Activated CD4-positive, alpha-beta T cell treated with anti-CD3 and anti-CD28 coated beads, Interleukin-2, amount 10 ng/mL, durations not matched to agents 7 days and 5 days (primary cell): ENCODE measurements at places on chromosomes 11 and 22.

DNA sequence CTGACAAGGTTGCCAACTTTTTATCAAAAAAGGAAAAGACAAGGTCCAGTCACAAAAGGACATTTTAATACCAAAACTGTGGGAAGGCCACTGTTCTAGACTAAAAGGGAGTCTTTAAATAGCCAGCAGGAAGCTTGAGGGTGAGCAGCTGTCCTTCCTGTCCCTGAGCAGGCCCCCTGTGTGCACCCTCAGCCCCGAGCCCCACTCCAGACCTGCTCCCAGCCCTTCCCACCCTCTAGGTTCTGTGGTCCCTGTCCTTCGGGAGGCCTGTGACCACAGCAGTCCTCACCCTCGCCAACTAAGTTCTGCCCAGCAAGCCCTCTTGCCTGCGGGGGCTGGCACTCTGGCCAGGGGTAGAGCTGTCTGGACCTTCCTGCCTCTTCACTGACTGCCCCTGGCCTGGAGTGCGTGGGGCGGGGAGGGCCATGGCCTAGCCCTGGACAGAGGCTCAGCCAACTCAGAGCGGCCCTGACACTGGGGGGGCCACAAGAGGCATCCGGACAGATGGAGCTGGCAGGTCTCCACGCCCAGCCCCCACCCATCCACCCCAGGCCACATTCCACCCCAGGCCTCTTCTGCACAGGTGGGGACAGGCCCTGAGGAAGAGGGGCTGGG lies 1.6 kb upstream of the PLXNB2 start:
- DNase-seq: no peak

DNA sequence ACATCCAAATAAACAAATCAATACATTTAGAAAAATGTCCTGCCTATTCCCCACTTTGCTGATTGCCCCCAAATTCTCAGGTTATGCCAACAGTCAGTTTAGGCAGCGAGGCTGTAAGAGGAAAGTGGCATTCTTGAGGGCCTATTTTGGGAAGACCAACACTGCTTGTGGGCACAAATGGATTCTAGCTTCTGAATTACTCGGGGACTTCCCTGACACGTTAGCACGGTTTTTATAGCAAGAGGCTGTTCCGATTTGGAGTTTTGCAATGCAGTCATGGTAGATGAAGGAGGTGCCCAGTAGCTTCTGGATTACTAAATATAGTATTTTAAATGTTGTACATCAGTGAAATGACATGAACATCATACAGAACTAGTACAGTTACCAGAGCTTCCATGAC lies 13.1 kb downstream of the RCN1 start:
- no peak for DNase-seq

GRCh38 chr11:32186118-32186517 lies 95.2 kb downstream of the RCN1 start:
- DNase-seq: no peak

DNA sequence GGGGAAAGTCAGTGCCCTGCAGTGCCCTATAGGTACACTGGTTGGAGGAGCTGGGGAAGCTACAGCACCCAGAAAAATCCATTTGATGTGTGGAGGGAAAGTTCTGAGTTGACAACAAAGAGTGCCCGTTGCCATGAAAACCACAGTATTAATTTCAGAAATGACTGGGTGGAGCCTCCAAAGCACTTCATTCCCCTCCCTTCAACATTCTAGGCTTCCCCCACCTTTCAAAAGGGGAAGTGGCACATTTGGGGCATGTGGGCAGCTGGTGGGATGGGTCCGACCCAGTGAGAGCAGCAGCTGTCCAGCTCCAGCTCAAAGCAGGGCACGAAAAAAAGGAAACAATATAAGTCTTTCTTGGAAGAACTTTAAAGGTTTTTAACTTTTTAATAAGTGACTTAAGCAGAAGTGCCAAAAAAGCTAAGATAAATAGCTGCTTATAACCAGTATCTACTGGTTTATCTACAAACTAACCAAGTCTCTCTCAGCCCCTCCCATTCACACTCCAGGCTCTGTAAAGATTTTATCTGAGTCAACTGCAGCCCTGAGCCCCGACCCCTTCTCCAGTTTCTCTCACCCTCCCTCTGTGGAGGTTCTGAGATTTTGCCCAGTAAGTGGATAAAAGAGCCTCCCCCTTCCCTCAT lies 9.0 kb upstream of the AHNAK start:
- peak; percentile 82 for DNase-seq
